ENCODE measurements at places on chromosomes 16 and 17.
A peak's percentile ranks its signal among the peaks of the same experiment; 100 is the strongest.

DNA sequence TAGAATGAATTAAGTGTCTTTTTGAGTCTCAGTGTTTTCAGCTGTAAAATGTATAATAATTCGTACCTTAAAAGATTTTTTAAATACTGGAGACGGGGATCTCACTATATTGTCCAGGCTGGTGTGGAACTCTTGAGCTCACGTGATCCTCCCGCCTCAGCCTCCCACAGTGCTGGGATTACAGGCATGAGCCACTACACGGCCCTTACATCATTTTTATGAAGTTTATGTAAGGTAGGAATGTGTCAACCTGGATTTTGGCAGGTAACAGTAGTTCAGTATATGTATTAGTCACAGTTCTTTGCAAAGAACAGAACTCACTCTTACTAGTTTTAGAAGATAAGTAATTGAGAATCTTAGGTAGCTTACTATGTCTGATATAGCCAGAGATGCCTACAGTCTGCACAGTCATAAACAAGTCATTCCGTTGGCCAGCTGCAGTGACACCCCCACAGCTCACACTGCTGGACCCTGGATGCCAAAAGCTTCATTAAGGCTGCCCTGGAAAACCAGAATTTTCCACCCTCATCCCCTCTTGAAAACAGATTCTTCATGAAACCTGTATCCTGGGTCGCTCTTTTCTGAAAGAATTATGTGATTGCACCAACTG lies 583 bp upstream of the COX6A2 start:
- no peak for DNase-seq

GRCh38 chr17:76384222-76384986 lies at the start of gene SPHK1:
Gene SPHK1, plus strand, starts transcription at chr17:76384609. Its CDS starts 1,036 bp downstream, at chr17:76385645.
- peak; percentile 56 for DNase-seq

DNA sequence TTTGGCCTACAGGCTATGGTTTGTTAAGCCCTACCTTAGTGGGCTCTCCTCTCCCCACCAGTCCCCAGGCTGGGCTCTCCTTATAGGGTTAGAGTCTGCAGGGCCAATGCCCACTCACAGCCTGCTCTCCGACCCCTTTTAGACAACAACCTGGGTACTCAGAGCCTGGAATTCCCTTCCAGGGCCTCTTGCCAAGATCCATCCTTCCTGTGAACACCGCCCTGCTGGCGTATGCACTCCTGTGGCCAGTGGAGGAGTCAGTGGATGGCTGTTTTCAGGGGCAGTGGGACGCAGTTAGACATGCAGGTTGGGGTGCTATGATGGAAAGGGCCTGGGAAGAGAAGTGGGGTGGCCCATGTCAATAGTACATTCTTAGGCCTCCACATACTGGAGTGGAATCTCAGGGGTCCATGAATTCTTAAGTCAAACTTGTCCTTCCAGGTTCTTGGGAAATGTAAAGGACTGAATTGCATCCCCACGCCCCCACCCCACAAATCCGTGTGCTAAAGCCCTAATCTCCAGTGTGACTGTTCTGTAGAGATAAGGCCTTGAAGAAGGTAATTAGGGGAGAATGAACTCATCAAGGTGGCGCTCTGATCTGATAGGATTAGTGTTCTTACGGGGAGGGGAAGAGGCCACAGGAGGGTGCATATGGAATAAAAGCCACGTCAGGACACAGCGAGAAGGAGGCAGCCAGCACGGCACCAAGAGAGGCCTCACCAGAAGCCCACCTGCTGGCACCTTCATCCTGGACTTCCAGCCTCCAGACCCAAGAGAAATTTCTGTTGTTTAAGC lies 81.6 kb upstream of the CACNG5 start:
- no peak for DNase-seq

DNA sequence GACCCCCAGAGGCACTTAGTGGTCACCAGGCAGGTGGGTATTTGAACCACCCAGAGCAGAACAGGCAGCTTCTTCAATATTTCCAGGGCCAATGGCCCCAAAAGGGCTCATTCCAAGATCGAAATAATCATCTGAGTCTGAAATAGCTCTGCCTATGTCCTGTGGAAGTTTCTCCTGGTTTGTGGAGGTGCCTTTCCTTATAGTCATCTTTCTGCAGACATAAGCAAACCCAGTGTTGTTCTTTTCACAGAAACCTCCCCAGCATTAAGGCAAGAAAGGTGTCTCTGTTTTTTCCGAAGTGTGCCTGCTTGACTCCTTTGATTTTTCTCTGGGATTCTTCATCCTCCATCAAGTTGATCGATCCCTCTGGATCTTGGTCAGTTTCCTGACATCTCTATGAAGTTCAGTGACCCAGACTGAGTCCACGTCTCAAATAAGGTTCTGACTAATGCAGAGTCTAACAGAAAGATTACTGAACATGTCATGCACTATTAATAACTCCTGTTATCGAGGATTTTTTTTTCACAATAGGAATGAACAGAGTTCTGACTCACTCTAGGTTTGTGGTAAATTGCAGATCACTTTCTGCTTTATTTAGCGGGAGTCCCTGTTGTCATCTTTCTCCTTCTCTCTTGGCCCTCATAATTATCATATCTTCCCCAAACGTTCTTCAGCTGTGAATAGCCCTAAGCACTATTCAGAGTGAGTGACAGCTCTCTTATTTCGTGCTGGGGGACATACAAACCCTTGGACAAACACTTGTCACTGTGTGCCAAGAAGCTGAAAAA lies 1.5 kb downstream of the LRRC3C start:
- DNase-seq: peak; percentile 24

DNA sequence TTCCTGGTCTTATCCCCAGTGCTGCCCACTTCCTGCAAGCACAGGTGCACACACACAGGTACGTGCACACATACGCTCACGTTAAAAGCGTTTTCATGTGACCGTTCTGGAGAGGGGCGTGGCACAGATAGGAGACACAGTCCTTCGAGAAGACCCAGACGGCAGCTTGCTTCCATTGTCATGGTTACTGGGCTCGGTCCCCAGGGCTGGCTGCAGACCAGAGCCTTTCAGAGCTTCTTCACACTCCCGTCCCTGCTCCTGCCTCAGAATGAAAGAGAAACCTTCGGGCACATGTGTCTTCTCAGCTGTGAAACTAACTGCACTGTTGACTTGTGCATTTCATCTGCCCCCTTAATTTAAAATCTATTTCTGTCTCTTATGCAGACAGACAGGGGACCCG lies 154.2 kb downstream of the PITPNC1 start:
- no peak for DNase-seq
